ENCODE measurements at places on chromosomes 2 and 18.

DNA sequence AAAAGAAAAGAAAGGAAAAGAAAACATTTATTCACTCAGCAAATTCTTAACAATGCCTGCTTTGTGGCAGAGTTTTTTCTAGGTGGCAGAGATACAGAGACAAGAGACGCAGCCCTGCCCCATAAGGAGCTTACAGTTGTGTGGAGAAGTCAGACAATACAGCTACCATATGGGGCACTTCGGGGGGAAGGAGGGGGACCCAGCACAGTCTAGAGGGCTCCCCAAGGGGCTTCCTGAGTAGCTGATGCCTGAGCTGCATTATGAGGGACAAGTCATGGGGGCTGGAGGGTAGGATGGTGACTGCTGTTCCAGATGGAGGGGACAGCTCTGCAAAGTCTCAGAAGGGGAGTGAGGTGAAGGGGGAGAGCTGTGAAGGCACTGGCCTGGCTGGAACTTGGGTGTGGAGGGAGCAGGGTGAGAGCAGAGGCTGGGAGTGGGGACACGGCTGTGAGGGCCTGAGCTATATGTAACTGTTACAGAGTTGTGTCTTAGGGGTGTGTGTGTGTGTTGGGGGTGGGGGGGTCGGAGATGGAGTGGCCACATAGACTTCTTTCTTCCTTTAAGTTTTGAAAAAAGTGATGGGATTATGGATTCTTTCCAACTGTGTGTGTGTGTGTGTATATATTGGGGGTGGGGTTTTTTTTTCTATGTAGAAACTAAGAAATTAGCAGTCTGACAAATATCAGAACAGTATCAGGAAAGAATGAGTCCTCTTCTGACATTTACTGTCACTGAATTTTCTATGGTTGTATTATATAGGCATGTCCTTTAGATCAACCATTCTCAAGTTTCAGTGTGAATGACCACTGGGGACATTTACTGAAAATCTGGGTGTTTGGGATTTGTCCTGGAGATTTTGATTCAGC, 66.0 kb upstream of the HAAO start:
- DNase-seq = no peak

DNA sequence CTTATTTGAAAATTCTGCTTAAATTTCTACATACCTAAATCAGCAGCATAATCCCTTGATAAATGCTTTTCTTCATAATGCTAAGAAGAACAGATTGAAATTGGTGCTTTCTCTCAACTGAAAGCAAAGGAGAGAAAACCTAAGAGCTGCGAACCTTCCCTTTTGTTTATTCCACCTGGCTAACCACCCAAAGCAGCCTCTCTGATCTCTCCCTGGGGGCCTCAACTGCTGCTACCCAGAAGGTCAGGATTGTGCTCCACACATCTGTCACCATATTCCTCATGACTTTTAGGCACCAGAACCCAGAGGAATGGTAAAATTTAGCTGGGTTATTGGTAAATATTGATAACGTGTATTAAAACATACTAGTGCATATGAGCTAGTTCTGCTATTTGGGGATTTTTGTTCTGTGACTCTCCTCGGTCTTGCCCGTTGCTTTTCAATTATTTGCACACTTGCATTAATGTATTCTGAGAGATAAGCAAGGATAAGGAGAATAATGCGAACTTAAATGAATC, 334.1 kb downstream of the RIT2 start:
- DNase-seq = no peak

DNA sequence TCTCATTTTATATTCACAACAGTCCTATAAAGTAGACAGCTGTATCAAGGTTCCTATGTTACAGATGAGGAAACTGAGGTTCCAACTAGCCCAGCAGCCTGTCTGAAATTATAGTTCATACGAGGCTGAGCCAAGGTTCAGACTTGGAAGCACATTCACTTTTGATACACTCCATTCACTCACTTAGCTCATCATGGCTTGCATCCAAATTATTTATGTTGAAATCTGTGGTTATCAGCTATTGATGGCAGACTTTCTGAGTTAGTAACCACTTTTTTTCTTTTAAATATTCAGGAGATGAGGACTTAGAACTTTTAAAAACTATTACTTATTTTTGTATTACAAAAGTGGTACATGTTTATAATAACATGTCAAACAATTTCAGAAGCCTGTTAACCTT, 188.2 kb downstream of the MTX2 start:
- no peak for DNase-seq

- DNase-seq = no peak
Observed at GRCh38 chr18:33264566-33264965, 176.0 kb downstream of the CCDC178 start.

GRCh38 chr18:36212301-36213171, 25.2 kb downstream of the MOCOS start:
- no peak for DNase-seq

GRCh38 chr2:112275887-112276773, 733 bp downstream of the ZC3H6 start:
- peak; percentile 75 for DNase-seq

- DNase-seq = no peak
Observed at GRCh38 chr18:5892823-5893431, 2.4 kb downstream of the TMEM200C start.

GRCh38 chr2:119263025-119263424, 39.4 kb downstream of the STEAP3 start:
- no peak for DNase-seq

DNA sequence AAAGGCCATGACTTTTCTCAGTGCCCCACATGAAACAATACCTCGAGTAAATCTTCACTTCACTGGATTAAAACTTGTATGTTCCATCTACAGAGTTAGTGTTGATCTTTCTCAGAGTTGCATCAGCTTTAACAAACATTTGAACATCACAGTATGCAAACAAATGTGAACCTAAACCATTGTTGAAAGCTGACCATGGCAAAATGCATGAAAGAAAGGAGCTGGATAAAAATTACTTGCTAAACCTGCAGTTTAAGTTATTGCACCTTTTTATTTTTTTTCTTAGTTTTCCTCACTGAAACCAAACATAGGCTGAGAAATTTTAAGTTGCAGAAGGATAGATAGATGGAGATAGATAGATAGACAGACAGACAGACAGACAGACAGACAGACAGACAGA, 107.2 kb upstream of the UGP2 start:
- DNase-seq = no peak

- no peak for DNase-seq
Observed at GRCh38 chr2:234437642-234438304, 59.1 kb downstream of the ARL4C start.

GRCh38 chr2:4588606-4589005, 885.2 kb downstream of the DCDC2C start:
- no peak for DNase-seq

GRCh38 chr2:2860589-2861300, 516.9 kb downstream of the EIPR1 start:
- DNase-seq = no peak

GRCh38 chr2:241135737-241136136, 13.5 kb downstream of the PASK start:
- no peak for DNase-seq

- no peak for DNase-seq
Observed at GRCh38 chr2:3204031-3204821, 173.4 kb downstream of the EIPR1 start.

DNA sequence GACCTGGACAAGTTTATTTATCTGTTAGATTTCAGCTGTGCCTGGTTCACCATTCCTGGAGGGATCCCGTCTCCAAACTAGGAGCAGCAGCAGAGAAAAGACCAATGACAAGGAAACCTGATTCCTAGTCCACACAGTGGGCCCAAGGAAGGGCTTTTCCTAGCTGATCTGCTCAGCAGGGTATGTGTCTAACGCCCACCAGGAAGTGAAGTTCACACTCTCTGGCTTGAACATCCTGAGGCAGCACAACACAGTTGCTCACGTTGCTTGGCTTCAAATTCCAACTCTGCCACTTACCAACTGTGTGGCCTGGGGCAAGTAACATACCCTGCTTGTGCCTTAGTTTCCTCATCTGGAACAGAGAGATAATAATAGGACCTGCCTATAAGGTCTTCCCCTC, 42.9 kb downstream of the XDH start:
- no peak for DNase-seq

- no peak for DNase-seq
Observed at GRCh38 chr2:28419443-28420270, 27.0 kb downstream of the FOSL2 start.

DNA sequence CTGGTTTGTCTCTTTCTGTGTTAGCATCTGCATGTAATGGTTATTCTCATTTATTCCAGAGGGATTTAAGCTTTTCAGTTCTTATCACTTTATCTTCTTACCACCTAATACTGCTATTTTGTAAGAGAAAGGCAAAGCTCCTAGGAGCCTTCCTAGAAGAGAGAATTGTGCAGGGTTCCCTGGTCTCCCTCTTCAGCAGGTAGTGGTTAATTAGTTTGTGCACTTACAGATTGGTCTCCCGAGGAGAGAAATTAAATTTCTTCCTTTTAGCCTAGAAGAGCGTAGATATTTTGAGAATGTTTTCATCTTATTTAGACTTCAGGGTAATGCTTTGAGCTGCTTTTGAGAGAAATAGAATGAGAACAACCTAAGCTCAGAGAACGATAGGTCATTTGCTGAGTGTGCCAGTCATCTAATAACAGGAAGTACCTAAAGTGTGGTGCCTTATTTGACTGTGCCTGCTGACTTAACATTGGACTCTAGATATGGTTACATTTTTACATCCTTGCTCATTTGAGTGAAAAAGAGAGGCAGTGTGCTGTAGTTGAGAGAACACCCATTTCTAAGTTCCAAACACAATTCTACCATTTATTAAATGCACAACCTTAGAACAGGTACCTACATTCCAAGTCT, 651.4 kb downstream of the STK39 start:
- DNase-seq = no peak

DNA sequence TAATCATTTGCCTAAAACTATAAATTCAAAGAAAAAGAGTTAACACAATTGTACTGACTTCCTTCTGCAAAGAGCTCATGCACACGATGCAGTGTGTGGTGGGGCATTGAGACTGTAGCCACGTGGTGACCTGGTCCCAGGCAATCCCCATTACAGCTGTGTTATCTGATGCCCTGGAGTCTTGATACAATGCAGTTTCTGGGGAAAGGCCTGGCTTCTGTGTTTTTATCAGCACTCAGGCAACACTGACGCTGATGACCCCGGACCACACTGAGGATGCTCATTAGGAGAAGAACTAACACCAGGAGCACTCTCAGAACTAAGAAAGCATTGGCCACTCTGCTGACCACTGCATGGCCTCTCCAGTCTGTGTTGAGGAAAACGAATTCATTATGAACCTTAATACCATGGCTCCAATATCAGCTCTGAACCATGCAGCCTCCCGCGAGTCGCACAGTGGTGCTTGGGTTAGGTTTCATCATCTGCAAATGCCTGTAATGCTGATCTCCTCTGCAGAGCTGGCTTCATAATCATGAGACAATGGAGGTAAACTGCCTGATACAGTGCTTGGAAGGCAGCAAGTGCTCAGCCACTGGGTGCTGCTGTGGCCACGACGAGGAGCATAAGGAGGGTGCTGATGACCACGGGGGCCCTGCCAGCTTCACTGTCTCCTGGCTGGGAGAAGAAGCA, 218.5 kb downstream of the MYT1L start:
- no peak for DNase-seq

DNA sequence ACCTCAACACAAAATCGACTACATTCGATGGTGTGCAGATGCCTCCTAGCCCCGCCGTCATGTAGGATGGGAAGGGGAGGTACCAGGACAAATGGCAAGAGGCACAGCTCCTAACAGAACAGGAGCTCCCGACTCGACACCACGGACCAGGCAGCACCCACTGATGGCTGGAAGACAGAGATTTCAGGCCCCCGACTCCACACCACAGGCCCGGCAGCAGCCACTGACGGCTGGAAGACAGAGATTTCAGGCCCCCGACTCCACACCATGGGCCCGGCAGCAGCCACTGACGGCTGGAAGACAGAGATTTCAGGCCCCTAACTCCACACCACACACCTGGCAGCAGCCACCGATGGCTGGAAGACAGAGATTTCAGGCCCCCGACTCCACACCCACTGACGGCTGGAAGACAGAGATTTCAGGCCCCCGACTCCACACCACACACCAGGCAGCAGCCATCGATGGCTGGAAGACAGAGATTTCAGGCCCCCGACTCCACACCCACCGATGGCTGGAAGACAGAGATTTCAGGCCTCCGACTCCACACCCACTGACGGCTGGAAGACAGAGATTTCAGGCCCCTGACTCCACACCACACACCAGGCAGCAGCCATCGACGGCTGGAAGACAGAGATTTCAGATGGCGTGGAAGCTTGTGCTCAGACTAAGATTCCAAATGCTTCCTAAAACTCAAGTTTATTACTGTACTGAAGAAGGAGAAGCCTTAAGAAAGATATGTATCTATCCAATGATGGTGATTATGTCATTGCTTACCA, 135.5 kb downstream of the EIPR1 start:
- no peak for DNase-seq

DNA sequence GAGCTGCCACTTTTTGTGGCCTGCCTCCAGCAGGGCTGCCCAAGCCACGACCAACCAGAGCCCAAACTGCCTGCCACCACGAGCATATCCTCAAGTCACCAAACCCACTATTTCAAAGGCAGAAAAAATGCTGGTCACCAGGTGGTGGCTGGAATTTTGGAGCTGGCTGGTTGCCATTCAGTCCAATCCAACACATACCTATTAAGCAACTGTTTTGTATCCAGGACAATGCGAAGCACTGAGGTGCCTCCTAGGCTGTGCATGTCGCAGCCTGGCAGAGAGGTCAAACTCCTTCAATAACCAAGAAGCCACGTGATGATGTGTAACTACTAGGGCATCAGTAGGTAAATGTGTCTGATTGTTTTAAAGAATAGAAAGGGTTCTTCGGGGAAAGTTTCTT, 108.3 kb upstream of the PPP1CB start:
- no peak for DNase-seq

GRCh38 chr2:143468341-143468888, 339.2 kb downstream of the ARHGAP15 start:
- no peak for DNase-seq

GRCh38 chr2:207338220-207338607, 172.5 kb upstream of the KLF7 start:
- no peak for DNase-seq

- DNase-seq = no peak
Observed at GRCh38 chr2:132605236-132606180, 64.5 kb downstream of the LYPD1 start.

DNA sequence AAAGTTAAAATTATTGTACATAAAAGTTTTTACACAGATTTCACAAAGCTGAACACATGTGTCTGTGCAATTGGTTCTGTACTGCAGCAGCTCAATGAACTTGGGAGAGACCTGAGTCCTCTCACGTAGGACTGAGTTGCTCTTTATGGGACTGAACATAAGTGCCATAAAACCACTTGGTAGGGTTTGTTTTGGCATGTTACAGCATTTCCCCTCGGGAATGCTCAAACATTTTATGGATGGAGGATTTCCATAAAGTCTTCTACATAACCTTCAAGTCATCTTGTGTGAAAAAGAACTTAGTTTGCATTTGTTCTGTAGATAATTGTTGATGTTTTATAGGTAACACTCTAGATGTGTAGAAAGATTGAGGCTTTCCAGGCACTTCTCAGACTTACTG, 15.9 kb downstream of the LYPD6 start:
- no peak for DNase-seq

DNA sequence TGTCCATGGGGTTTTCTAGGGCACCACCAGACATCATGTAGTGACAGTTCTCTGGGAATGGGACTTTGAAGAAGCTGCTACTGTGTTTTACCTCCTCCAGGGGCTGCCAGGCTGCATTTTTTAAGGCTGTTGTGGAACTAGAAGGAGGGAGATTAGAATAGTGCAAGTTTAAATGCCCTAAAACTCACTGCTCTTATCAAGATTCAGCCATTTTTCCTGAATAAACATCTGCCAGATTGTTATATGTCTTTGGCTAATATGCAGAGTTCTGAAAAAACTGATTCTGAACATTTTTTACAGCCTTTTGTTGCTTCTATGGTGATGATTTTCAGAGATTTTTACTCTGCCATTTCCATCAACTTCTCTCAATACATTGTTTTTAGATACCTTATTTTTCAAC, 8.6 kb upstream of the EPB41L5 start:
- DNase-seq = no peak
